Glomerular endothelial cell (primary cell): ENCODE measurements at places on chromosomes 4 and X.

DNA sequence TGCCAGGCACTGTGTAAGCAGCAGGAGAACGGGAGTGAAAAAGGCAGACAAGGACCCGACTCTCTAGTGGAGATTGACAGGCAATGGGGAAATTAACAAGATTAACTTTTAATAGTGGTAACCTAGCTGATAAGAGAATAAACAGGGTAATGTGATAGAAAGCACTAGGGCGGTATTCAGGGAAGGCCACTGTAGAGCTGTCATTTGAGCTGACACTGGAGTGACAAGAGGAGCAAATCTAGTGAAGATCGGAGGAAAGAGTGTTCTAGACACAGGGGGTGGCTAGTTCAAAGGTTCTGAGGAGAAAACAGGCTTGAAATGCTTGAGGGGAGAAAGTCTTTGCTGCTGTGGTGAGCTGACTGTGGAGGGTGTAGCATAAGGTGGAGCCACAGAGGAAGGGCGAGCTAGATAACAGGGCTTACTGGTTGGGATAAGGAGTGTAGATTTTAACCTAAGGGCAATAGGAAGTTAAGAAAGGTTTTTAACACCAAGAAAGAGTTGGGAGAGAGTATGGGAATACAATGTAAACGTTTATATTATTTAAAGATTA, 122.8 kb downstream of the SLC10A7 start:
- DNase-seq = no peak

GRCh38 chrX:74535086-74535407, 79.4 kb downstream of the RLIM start:
- DNase-seq = no peak

- DNase-seq = no peak
These were observed 48.1 kb downstream of the GPRIN3 start for GRCh38 chr4:89259301-89260028.

- no peak for DNase-seq
These were observed 1285.4 kb downstream of the PCDH18 start for GRCh38 chr4:136246876-136247275.

GRCh38 chr4:120561648-120562047, 360.9 kb downstream of the PRDM5 start:
- DNase-seq = no peak

- DNase-seq = no peak
These were observed 40.7 kb downstream of the SPCS3 start for GRCh38 chr4:176360446-176360845.

- DNase-seq = no peak
These were observed 454.6 kb downstream of the MAGEB5 start for GRCh38 chrX:26670521-26670920.

DNA sequence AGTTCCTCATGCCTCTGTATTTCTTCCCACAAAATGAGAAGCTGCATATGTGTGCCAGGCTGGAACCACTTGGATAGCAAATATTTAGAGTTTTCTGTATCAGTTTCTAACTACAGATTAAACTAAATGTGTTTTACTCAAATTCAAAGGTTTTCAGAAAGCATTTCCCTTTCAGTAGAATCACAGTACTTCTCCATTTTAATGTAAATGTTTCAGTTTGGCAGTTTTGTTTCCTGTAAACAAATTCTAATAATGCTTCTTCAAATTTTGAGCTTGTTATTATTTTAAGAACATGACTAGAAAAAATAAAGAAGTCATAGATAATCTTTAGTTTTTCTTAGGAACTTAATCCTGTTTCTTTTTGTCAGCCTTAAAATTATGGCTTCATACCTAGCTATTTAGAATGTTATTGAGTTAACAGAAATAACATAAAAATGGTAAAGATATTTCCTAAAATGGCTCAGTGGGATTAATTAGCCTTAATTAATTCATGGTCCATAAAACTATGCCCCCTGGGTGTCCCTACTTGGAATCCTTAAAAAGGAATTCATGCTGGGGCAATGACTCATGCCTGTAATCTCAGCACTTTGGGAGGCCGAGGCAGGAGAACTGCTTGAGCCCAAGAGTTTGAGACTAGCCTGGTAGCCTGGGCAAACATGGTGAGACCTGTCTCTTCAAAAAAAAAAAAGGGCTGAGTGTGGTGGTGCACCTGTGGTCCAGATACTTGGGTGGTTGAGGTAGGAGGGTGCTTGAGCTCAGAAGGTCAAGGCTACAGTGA, 83.8 kb upstream of the GPR34 start:
- no peak for DNase-seq

DNA sequence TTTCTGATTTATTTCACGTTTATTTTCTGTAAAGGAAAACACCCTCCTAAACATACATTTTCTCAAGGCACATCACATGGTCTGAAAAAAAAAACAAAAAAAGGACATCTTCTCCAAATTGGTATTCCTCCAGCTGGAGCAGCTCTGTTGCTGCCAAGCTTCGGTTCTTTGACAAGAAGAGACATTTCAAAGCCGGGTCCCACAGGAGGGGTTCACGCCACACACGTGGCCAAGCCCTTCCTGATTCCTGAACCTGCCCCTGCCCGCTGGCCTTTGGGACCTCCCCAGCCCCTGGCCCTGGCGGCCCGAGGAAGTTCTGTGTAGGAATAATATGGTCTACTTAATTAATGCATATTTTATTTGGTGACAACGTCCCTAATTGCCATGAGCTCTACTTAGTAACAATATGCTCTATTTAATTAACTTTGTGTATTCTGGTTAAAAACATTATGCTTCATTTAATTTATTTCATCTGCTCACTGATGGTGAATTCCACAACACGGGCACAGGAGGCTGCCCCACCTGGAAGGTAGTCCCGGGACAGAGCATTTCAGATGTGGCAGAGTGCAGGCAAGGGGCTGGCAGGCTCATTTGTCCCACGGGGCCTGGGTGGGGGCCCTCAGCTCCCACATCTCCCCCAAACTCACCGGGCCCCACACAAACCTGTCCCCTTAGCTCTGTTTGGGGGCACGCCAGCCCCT, 5.4 kb upstream of the RGS12 start:
- DNase-seq = no peak

GRCh38 chrX:109732017-109732801, 848 bp downstream of the ACSL4 start:
- DNase-seq = no peak

DNA sequence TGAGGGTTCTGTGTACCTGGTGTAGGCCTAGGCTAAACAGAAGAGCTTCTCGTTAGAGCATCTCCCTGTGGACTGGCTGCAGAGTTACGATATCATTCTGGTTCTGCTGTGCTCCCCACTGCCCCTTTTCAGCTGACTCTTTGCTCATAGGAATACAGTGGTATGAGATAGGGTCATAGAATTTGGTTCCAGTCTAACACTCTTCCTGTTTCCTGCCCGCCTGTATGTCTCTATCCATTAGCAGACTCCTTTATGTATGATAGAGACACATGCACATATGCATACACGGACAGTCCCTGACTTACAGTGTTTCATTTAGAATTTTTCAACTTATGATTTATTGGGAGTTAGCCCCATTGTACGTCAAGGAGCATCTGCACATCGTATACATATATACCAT, 15.3 kb downstream of the RNF4 start:
- no peak for DNase-seq

GRCh38 chr4:85762529-85762871, 287.6 kb downstream of the ARHGAP24 start:
- DNase-seq = peak; percentile 97

GRCh38 chr4:8156617-8157016, 2.0 kb downstream of the ABLIM2 start:
- DNase-seq = no peak

- no peak for DNase-seq
These were observed 46.9 kb upstream of the TLL1 start for GRCh38 chr4:165826166-165826565.

DNA sequence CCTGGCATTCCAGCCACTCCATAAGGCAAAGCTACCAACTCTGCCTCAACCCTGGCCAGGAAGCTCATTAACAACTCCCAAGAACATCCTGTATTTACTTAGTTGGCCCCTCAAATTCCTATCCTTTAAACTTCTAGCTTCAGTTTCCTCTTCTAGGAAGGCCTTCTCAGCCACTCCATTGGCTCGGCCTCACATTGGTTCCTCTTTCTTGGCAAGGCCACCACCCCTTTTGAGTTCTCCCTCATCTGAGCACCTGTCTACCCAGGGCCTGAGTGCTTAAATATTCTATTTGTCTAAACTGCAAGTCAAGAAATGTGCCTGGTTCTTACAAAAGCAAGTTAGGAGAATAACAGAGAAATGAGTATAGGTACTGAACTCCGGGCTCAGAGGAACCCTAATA, 10.0 kb downstream of the SMC1A start:
- no peak for DNase-seq

- no peak for DNase-seq
These were observed 41.8 kb downstream of the GASK1B start for GRCh38 chr4:158131027-158131426.

GRCh38 chr4:53847965-53848364, 216.4 kb downstream of the CHIC2 start:
- no peak for DNase-seq

DNA sequence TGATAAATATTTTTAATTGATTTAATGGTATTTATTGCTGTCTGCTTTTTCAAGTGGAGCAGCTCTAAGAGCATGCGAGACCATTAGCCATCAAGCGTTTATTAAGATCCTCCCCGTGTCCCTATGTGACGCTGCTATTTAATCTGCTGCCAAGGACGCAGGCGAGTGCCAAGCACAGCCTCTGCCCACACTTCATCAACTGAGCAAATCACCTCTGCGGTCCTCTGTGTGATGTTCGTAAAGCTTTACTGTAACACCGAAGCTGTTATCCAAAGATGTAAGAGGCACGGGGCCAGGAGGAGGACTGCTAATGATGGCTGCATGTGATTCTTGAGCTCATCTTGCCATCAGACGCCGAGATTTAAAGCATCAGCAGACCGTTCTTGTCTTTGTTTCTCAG, 79.5 kb downstream of the STOX2 start:
- no peak for DNase-seq

GRCh38 chr4:157838366-157838765, 334.5 kb downstream of the GASK1B start:
- DNase-seq = no peak

DNA sequence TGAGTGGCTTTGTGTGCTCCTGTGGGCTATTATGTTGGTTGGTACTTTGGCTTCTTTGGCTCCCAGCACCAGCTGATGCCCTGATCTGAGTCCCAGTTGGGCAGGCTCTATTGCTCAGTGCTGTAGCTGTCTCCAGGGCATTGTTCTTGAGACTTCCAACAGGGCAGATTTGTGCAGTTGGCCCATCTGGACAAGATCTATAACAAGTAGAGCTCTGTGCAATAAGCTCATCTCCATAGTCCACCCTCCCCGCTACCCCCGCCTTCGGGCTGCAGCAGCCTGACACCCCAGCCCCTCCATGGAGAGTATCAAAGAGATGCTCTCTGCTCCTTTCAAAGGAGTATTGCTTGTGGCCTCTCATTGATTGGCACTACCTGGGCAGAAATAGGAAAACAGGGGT, 5.8 kb upstream of the TMEM31 start:
- DNase-seq = no peak

- no peak for DNase-seq
These were observed 1.7 kb downstream of the FRAS1 start for GRCh38 chr4:78058591-78059523.

DNA sequence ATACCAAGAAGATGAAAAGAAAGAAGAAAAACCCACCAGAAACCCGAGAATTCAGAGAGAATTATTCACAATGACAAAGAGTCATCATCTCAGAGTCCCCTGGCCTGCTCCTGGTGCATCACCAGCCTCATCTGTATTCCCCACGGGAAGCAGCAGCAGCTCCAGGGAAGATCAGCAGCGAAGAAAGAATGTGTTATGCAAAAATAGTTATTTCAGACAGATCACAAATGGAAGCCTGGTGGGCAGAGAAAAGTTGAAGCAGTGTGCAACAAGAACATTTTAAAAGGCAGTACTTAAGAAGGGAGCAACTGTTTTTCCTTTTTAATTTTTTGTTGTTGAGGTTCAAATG, 189.2 kb downstream of the PPP3CA start:
- DNase-seq = no peak

GRCh38 chr4:158013858-158014257, 159.0 kb downstream of the GASK1B start:
- DNase-seq = no peak

GRCh38 chrX:9207142-9207541, 173.2 kb upstream of the FAM9B start:
- DNase-seq = no peak

DNA sequence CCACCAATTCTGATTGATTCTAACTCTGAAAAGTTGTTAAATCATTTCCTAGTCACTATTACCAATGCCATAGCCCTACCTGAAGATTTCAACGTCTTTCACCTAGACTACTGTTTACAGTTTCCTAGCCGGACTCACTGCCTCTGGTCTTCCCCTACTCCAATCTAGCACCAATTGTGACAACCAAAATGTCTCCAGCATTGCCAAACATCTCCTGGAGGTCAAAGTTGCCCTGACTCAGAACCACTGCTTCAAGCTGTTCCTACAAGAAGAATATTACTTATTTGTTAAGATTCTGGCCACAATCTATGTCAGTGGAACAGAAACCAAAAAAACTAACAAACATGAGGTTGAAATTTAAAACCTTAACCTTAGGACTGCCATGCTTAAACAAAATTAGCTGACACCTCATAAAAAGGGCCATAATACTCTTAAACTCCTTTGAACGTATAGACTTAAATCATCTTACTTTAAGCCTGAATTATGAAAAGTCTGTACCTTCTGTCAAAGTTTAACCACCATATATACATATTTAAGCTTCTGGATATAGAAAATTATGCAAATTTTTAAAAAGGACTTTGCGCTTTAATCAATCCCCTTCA, 2.1 kb downstream of the PDS5A start:
- no peak for DNase-seq

DNA sequence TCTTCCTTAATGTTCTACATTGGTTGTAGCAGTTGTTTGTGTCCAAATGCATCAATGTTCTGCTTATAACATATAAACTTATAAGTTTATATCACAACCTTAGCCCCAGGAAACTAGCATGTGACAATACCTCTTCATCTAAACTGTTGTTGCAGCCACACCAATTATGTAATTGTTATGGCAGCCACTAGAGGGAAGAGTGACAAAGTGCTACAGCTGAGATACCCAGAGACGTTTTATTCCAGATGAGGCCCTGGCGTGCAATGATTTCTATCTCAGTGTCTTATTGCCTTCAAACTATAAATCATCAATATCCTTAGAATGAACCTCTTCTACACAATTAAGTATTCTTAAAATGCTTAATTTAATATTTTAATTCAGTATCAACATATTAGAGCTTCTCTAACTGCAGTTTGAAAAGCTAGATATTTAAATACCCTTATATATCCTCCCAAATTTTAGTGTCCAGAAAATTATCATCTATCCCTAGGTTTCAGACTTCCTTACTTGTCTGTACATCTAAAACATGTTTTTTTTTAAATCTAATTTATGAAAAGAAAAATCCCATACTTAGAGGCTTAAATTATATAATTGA, 171.6 kb downstream of the PCDH10 start:
- peak; percentile 5 for DNase-seq

GRCh38 chr4:108370291-108371141, 201.8 kb upstream of the LEF1 start:
- no peak for DNase-seq

DNA sequence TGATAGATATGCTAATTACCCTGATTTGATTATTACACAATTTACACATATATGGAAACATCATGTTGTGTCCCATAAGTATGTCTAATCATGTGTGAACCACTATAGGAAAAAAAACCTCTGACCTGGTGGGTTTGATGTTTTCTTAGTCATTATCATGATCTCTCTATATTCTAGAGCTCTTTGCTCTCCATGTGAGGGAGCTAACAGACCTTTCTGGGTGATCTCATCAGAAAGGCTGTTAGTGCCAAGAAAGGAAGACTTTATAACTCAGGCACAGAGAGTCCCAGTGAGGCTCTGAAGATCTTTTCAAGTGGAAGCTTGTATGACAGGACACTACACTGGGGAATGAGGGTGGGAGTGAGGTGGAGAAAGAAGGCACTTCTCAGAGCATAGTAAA, 527.7 kb upstream of the MAGEB2 start:
- no peak for DNase-seq
